ENCODE measurements at places on chromosomes 1 and 21.
A peak's percentile ranks its signal among the peaks of the same experiment; 100 is the strongest.

- no peak for DNase-seq
These were observed 23.0 kb upstream of the PRSS38 start for GRCh38 chr1:227792216-227793078.

DNA sequence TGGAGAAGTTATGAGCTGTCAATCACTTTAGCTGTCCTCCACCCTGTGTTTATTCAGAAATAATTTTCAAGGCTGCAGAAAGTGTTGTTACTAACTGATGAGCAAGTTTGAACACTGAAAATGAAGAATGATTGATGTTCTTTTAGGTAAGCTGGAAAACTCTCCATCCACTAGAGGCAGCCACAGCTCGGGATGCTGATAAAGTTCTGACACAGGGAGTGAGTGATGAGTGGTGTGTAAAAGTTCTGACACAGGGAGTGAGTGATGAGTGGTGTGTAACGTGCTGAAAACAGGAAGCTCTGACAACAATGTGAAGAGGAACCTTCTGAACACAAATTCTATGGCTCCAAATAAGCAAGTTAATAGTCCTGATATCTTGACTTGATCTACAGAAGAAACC lies 197.5 kb upstream of the PTBP2 start:
- DNase-seq: no peak

DNA sequence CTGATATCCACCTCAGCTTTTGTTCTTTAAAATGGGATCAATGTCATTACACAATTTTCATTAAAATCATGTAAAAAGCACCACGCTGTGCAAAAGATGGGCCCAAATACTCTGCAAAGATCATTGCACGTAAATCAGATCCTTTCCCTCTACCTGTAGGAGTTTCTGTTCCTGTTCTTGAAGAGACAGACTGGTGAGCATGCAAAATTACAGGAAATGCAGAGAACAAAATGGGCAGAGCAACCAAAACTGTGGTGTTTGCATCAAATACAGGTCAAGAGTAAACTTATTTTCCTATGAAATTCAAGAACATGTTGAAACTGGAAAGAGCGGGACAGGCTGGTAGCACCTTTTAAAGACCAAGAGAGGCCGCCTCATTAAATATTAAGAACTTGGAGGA lies 294.9 kb upstream of the ADGRL2 start:
- DNase-seq: no peak

DNA sequence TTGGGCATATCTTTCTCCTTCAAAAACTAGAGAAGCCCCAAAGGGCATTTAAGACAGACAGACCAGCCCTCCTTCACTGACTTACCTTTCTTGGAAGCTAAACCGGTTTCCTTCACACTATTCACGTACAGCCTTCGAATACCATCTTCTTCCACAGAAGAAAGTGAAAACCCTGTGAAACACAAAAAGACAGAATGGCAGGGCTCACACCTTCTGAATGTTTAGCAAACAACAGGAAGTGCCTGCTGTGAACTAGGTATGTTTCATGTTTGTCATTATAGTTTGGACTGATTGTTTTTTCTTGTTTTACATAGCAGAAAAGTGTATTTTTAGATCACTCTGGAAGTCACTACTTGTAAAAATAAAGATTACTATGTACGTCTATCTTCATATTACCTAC lies 148.6 kb upstream of the KRTAP19-8 start:
- no peak for DNase-seq

GRCh38 chr1:204419064-204419403 lies 7.4 kb upstream of the PPP1R15B start:
- no peak for DNase-seq

- DNase-seq: no peak
These were observed 68.3 kb upstream of the RC3H1 start for GRCh38 chr1:174090471-174090870.

DNA sequence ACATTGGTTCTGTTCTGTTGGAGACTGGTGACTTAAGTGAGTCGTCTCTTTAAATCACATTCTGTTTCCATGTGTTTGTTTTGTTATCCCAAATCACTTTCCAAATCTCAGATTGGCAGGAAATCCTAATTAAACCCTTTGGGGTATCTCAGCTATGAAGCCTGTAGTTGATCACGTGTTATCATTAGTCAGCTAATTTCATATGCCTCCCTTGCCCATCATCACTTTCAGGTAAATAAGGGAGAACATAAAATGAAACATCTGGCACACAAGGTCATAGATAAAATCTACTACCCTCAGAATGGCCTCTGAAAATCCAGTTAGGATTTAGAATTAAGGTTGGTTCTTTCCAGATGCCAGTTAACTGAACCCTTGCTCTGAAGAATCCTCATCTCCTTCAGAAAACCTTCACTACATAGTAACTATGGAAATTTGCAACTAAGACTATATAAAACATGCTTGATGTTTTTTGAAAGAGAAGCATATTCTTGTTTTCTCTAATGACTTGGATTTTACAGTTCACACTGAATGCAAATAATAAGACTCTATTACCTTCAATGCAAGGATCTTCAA lies 401.5 kb downstream of the DSCAM start:
- DNase-seq: no peak

GRCh38 chr1:2633366-2633935 lies 635 bp upstream of the MMEL1 start:
- DNase-seq: no peak

GRCh38 chr1:50251702-50252101 lies 143.0 kb downstream of the ELAVL4 start:
- DNase-seq: peak; percentile 40

DNA sequence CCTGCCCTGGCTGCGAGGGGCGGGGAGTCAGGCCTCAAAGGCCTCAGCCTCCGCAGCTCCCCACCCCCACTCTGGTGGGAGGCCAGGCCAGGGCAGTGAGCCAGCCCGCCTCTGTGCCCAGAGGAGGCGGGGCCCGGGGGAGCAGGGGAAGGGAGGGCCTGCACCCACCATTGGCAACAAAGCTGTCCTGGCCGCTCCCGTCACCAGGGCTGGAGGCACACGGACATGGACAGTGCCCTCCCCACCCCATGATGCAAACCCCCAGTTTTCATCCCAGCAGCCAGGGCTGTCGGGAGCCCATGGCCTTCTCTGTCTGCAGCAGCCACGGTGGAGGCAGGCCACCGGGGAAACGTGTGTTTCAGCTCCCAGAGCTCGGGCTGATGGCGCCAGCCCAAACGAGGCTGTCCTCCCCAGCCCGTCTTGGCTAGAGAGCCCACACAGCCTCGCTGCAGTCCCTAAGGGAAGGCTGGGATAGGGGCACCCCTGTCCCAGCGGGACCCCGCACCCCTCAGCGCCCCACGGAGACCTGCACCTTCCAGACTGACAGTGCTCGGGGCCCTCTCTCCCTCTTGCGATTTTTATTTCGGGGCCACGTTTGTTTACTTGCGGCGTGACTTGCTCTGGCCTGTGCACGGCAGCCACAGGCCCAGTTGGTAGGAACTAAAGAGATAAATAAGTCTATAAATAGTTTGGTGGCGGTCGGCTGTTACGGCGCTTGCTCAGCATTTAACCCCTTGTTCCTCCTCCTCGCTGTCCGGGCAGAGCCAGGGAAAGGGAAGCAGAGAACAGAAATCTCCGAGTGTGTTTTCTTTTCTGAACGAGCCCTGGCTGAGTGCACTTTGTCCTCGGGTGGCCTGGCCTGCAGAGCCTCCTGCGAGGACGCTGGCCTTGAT lies 101.8 kb downstream of the PRDM16 start:
- DNase-seq: peak; percentile 72

DNA sequence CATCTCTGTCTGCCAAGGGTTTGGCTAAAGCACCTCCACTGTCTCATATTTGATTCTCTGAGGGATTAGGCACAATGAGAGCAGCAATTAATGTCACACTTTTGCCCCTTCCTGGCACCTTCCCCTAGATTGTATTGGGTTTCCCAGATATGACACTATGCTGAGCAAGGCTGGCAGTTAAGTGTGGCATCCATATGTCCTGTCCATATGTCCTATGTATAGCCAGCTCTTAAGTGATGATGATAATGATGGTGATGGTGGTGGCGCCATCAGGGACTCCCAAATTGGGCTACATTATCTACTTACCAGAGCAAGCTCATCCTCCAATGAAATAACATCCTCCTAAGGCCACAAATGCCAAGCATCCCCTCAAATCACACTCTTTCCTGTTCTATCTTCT lies 13.5 kb upstream of the LORICRIN start:
- DNase-seq: no peak

DNA sequence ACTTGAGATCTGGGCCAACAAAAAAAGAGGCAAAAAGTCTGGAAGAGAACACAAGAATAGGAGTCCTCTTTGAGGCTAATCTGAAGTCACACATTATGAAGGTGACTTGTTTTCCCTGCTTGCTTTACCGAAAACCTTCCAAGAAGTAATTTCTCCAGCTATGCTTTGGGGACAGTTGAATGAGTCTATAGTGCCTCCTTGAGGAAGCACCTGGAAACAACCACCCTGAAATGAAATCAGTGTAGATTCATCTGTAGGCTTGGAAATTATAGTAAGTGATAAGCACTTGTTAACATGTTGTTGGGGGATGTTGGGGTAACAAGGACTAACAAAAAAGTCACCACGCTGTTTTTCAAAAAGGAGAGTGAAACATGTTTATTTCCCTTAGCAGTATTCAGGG lies 23.4 kb upstream of the RPTN start:
- DNase-seq: no peak

DNA sequence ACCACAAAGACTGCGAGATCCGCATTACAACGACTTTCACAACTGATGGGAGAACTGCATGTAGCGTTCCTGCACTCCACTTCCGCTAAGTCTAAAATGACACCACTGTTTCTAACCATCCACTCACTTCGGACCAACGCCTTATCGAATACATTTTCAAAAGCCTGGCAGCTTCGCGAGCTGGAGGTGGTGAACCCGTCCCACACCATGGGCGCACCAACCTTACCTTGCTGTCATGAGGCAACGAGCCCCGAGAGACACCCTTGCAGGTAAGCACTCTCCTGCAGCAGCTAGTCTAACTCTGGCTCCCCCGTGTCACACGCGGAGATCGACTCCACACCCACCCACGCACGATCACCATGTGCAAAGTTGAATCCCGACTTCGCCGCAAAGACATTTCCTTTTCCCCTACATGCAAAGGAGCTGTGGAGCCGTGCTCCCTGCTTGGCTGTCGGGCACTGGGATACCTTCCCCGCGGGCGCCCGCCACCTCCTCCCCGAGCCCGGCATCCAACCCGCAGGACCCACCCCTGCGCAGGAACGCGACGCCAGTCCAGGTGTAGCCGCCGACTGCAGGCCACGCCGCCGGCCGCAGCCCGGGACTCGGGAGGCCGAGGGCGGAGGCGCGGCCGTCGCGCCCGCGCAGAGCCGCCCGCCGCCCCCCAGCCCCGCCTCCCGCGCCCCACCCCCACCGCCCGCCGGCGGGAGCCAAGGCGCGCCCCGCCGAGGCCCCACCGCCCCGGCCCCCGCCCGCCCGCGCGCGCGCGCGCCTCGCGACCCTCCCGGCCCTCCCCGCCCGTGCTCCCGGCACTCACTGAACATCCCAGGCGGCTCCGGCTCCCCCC lies 629 bp downstream of the TAF5L start:
- DNase-seq: peak; percentile 63

- DNase-seq: no peak
These were observed 287.4 kb upstream of the ZP4 start for GRCh38 chr1:238177960-238178645.

DNA sequence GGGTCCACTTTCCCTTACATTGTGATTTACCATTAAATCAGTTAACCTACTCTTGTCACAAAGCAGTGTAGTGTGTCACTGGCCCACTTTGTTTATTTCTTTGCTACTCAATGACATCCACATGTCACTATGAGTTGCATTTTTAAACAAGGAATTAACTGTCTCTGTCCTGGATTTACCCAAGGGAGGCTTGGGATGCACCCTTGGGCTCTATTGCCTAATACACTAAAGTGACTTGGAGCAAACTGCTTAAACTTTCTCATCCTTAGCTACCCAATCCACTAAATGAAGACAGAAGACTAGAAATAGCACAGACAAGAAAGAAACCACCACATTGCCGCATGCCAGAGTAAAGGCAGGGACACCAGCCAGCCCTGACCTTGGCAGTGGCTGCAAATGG lies 136.2 kb upstream of the TIAM1 start:
- no peak for DNase-seq

GRCh38 chr1:29417147-29417858 lies 181.0 kb downstream of the PTPRU start:
- no peak for DNase-seq

DNA sequence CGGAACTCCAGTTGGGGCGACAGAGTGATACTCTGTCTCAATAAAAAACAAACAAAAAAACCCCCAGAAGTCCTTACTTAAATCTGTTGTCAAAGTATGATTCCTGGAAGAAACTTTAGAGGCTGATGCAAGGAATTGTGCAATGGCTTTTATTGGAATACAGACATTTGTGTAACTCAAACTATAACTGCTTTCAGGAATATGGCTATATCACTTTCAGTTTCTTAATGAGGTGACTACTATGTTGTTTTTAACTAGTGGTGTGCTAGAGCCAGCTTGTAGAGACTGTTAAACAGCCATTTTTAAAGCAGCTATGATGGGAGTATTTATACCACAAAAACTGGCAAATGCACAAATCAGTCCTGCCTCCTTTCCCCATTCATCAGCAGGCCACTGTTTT lies 22.7 kb upstream of the DNAJC28 start:
- DNase-seq: no peak

- DNase-seq: no peak
These were observed 37.0 kb upstream of the B3GALT5 start for GRCh38 chr21:39575775-39576174.

GRCh38 chr1:109204484-109204883 lies 9.2 kb upstream of the SARS1 start:
- no peak for DNase-seq

DNA sequence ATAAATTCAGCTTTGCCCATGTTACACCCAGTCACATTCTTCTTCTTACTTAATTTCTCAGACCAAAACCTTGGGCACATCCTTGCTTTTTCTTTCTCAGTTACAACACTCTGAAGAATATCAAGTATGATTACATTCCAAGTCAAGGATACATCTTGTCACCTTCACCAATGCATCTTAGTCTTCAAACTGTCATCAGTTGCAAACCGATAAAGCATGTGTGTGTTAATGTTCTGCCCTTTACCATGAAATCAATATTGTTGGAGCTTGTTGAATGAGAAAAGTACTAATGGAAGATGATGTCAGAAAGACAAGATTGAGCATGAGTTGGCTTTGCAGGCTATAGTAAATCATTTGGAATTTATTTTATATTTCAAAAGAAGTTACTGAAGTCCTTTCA lies 764.6 kb downstream of the NCAM2 start:
- DNase-seq: no peak

DNA sequence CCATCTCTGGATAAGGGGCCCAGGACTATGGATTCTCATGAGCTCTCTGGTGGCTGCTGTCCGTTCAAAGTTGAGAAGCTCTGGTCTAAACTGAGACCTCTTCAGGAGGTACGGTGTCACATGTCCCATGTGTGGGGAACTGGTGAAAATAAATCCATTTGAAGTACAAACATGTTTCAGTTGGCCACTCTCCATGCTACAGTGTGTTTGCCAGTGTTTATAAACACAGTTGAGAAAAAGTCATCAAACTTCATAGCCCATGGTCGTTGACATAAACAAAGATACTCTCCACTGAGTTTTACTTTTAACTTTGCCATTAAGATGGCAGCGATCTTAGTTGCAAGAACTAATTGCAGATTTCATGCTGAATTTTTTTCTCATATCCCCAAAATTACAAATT lies 72.8 kb downstream of the PSMG1 start:
- DNase-seq: no peak

GRCh38 chr1:19360016-19360415 lies 47.9 kb downstream of the SLC66A1 start:
- no peak for DNase-seq
